ENCODE measurements at places on chromosomes 2 and 18.

- DNase-seq = no peak
These were observed 21.2 kb upstream of the TET3 start for GRCh38 chr2:73963385-73964120.

DNA sequence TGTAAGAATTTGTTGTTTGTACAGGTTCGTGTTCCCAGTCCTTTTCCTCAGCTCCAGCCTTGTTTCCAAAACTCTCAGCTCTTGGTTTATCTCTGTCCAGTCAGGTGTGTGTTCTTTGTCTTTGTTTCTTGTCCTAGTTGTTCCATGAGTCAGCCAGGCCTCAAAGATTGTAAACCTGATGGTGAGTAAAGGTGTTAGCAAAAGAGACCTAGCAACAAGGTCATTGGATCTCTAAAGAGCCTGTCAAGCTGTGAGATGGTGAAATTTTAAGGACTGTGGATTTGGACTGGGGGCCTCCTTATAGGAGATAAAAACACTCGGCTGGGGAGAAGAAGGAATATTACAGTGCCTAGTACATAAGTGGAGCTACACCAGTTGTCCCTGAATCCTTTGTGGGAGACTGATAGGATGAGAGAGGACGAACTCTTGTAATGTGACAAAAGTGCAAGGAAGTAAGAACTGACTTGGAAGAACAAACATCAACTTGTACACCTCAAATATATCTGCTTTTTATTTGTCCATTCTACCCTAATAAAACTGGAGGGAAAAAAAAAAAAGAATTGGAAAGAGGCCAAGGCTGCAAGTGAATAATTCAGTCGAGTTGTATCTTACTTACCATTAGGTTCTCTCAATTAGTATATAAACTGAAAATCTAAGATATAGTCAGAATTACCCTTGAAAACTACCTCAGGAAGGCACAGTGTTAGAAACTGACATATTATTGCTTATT lies 37.2 kb downstream of the ITGA6 start:
- no peak for DNase-seq

- DNase-seq = peak; percentile 40
These were observed 63.5 kb downstream of the PLA2R1 start for GRCh38 chr2:159998961-159999360.

- no peak for DNase-seq
These were observed 254.7 kb upstream of the THUMPD2 start for GRCh38 chr2:40033781-40034180.

DNA sequence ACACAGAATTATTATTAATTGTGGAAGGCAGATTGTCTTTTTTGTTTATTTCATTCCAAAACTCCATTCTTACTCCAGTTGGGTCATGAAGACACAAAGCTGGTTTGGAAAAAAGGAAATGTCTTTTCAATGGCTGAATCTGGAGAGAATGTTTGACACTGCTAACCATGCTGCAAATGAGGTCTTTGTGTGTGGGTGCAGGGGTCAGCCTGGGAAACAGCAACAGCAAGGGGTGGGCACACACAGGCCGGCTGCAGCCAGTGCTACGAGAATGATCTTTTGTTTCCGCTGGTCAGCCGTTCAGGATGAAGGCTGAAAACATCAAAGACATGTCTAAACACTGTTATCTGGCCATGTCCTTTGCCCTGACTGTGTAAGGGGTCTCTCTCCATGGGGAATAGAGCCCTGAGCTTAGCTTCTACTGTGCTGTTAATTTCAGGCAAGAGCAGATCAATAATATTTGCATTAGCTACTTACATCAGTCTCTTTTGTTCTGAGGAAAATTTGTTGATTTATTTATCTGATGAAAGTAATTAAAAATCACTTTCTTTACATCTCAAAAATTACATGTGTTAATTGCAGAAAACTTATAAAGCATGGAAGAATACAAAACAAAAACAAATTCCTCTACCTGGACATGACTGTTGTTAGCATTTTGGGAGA lies 33.3 kb upstream of the E2F6 start:
- no peak for DNase-seq

- no peak for DNase-seq
These were observed 65.4 kb upstream of the TUBA3E start for GRCh38 chr2:130263606-130264005.

DNA sequence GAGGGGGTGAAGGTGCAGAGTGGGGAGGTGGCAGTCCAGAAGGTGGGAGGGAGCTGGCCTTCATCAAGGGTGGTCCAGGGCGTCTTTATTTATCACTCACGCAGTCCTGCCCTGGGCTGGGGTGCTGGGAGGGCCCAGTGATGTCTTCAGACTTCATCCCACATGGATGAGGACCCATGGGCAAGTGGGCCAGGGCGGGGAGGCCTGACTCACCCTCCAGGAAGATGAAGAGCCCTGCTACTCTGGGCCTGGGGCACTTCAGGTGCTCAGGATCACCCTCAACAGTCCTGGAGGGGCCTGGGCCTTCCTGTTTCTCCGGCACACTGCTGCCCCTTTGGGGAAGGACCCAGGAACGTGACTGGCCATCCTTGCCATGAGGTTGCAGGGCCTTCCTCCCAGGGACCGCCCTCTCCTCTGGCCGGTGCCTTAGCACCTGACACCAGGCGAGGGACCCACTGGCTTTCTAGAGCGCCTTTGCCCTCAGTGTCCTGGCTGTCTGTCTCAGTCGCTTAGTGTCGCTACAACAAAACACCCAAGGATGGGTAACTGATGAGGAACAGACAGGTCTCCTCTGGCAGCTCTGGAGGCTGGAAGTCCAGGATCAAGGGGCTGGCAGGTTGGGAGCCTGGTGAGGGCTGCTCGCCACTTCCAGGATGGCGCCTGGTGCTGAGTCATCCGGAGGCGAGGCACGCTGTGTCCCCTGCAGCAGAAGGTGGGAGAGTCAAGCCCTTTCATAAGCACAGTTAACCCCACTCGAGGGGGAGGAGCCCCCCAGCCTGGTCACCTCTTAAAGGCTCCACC lies 57.8 kb upstream of the HS6ST1 start:
- DNase-seq = no peak

DNA sequence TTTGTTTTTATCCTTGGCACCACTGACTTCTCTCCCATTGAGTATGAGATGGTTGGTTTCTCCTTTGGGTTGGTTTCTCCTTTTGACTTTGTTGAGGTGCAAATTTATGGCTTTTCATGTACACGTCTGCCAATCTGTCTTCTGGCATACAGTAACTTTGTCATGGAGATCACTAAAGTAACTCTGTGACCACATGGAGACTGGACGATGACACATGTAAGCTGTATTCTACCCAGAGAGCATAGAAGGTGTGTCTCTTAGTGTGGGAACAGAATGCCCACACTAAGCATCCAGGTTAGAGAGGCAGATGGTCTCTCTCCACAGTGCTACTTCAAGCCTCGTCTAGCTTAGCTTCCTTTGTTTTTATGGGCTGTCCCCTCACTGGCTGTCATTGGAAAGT lies 897.5 kb downstream of the SUCLG1 start:
- DNase-seq = no peak

- no peak for DNase-seq
These were observed 9.4 kb upstream of the PRLH start for GRCh38 chr2:237556773-237557632.

DNA sequence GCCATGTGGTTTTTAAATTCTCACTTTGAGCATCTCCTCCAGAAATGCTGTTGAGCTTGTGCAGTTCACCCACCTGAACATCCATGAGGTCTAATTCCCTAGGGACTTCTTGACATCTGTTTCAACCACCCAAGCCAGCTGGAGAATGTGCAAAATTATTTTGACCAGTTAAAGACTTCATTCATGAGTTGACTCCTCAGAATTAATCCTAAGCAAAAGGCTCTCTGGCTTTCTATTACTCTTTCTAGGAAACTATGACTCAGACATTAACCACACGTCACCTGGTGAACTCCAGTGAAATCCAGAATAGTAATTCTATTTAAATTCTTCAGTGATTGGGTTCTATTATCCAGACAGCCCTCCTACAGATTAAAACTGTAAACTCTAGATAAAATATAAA lies 247.5 kb downstream of the NBAS start:
- no peak for DNase-seq

GRCh38 chr18:35786365-35787042 lies 186.0 kb upstream of the RMP24 start:
- DNase-seq = no peak

- no peak for DNase-seq
These were observed 22.2 kb upstream of the MYO3B start for GRCh38 chr2:170155723-170156253.

GRCh38 chr18:33573193-33573592 lies 4.8 kb upstream of the ASXL3 start:
- DNase-seq = no peak

All from AG09309 (cell line).